H7 (cell line): ENCODE measurements at places on chromosomes 6 and 20.

DNA sequence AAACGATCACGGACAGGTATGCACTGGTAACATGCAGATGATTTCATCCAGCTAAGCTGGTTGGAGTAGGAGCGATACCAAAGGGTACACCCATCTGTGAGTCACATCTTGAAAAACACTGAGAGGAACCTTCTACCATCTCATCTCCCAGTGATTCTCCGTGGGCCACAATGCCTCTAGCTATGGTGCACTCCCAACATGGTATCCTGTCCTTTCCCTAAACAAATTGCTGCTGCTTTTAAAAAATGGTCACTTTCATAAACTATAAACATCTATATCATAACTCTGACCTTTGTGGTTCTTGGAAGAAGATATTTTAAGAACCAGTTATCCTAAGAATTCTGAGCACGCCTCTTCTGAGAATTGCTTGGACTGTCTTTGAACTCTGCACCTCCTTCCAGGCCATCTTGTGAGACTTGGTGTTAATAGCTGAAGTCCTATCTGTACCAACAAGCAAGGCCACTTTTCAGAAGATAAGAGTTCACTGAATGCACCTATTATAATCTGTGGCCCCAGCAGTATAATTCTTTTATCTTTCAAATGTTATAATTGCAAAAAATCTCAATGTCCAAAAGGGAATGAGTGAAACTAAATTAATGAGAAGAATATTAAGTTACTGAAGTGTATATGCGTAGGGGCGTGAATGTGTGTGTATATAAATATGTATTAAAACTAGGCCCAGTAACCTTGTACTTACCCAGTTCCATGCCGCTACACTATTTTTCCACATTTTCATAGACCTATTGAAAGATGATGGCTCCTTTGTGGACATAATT is 70.5 kb upstream of the TPD52L1 start:
- DNase-seq, result no peak

DNA sequence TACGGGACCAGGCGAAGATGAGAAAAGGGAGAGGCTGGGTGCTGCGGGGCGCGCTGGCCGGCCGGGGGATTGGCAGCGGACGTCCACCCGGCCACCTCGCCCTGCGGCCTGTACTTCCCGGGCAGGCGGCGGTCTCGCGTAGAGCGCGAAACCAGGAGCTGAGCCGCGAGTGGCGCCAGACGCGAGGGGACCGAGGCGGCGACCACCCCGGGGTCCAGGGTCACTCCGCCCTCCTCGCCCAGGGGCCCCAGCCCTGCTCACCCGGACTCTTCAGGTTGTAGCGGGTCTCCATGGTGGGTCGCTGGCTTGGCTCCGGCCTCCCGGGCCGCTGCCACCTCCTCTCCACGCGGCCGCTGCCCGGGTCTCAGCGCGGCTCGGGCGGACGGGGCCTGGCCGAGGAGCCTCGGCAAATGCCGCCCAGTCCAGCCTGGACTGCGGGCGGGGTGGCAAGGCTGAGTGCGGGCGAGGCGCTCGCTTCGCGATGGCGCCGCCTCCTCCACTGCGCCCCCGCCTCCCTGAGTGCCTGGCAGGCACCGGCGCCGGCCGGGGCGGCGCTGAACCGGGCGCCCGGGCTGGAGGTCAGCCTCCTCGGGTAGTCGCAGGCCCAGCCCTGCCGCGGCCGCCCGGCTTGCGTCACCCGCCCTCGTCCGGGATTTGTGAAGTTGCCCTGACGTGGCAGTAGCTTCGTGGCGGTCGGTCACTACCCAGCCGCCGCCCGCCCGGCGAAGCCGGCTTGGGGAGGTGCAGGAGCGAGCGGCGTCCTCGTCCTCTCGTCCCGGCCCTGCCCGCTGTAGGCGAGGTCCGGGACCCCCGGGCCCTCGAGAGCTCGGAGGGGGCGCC is at the start of gene UBE2J1:
TSS of gene UBE2J1 (minus strand) at position 445 of the 840 bp plus-strand sequence. CDS start at position 292, 153 bp downstream.
- DNase-seq, result peak; percentile 90

DNA sequence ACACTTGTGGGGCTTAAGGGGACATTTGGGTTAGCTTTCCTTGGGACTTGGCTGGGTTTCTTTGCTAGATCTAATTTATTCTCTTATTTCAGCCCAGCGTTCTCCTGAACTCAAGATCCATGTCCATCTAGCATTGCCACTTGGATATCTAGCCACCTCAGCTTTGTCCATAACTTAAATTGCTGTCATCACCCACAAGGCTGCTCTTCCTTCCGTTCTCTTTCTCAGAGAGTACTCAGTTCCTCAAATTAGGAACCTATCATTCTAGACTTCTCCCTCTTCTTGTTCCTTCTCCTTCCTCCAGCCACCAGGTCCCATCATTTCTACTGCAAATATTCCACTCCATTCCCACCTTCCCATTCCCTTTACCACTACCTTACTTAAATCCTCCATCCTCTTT is 4.3 kb downstream of the SMIM26 start:
- DNase-seq, result no peak

DNA sequence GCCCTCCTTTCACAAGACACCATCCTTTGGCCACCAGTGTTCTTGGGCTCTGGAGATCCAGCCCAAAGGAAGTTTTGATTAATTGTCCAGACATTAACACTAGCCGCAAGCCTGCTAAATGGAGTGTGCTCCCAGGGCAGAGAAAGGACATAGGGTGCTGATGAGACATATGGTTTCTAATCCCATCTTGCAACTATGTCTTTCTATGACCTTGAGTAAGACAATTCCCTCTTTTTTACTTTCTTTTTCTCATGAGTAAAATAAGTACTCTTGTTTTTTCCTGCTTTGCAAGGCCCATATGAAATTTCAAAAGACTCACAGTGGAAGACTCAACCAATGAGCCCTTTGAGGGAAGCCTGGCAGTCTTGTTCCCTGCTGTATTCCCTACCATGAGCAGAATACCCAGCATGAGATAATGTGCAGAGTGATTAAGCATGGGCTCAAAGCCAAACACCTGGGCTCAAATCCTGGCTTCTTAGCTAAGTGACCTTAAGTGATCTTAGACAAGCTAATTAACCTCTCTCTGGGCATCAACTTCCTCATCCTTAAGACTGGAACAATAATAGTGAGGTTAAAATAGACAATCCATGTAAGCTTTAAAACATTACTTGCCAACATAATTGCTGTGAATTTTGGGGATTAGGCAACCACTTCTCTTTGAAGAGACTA is at the start of gene WFDC10B:
TSS of gene WFDC10B (minus strand) at position 51 of the 669 bp plus-strand sequence. CDS start 19,027 bp downstream, outside the sequence.
- DNase-seq, result no peak

- DNase-seq, result no peak
These were observed 60.5 kb upstream of the SALL4 start for GRCh38 chr20:51862796-51863195.

DNA sequence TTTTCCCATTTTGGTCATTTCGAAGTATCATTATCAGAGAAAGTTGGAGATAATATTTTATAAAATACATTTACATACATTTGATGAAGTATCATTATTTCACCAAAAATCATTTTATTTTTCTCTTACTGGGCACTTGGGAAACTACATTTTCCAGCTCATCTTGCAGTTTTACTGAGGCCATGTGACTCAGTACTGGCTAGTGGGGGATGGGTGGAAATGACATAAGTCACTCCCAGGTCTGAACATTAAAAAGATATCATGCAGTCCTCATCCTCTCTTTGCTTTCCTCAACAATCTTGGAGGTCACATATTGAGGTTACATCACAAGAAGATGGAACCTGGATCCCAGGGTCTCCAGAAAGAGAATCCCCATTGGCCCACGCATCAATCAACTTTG is 84.1 kb downstream of the CD24 start:
- no peak for DNase-seq

GRCh38 chr6:45045253-45045601 is 282.9 kb upstream of the RUNX2 start:
- DNase-seq, result no peak

DNA sequence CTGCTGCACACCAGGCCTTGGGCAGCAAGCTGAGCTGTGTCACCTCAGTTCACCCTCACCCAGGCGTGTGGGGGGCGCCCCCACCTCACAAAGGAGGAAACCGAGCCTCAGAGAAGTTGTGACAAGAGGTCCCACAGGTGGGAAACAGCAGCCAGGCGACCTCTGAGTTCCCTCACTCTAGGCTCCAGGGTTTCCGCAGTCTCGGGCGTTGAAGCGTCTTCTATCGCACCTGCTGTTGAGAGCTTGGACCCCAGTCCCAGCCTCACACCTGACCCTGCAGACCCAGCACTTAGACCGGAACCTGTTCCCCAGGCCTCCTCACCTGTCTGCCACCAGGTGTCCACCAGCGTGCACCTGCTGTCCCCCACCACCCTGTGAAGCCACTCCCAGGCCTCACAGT is 22.3 kb upstream of the APMAP start:
- DNase-seq, result no peak

- peak; percentile 60 for DNase-seq
These were observed 56.4 kb downstream of the TTI1 start for GRCh38 chr20:37976887-37977286.

GRCh38 chr6:115972679-115973078 is 88.0 kb downstream of the FRK start:
- DNase-seq, result no peak

DNA sequence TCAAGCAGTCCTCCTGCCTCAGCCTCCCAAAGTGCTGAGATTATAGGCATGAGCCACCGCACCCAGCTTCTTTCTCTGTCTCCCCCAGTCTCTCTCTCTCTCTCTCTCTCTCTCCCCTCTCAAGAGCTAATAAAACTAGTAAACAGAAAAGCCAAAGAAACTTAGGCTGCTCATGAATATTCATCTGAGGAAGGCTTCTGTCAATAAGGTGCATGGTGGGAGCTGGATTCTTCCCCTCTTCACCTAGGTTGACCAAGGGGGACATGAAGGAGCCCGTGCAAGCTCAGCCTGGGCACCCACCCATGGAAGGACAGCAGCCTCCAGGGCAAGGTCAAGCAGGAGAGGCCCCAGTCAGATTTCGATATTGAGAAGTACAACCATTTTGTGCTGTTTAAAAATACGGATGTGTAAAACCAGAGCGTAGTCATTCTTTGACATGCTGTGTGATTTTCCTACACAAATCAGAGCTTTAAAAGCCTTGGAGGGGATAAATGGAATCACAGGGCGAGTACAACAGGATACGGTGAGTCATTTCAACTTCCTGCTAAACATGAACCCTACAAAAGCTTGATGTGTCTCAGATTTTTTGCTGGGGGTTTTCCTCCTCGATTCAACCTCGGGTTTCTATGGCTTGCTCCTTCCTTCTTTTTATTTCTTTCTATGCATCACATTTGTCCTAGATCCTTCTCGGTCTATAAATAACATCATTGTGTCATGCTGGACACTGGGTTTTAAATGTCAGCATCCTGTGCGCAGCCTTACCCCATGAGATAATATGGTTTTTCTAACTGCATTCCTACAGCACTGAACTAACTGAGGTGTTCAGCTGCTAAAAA is 368.9 kb upstream of the JARID2 start:
- DNase-seq, result no peak

DNA sequence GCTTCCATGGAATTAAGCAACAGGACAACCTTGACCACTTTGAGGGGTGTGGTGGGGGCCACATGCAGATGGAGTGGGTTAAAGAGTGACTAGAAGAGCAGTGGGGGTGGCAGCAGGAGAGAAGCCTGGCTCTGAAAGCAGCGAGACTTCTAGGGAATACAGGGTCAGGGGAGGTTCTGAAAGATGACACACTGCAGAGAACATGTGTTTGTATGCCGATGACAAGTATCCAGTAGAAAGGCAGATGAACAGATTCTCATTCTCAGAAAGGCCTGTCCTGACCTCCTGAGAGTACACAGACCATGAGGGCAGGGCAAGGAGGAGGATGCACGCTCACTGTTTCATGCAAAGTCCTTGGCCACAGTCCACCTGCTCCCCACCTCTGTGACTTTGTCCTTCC is 2.9 kb downstream of the LPA start:
- no peak for DNase-seq

GRCh38 chr6:130968476-130968875 is 94.6 kb downstream of the EPB41L2 start:
- no peak for DNase-seq

DNA sequence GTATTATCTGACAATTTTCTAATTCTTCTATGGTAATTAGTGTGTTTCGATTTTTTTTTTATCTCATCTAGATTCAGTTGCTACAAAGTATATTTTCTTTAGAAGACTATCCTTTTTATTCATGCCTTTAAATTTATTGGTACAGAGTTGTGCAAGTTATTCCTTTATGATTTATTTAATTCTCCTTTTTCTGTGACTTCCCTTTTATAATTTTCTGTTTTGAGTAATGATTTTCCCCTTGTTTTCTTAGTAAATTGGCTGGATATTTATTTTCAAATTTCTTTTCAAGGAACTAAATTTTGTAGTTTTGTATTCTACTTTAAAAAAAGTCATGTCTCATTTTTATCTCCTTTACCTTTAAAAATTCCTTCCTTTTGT is 2.4 kb upstream of the IL22RA2 start:
- DNase-seq, result no peak

GRCh38 chr6:118843685-118844390 is 50.1 kb upstream of the ASF1A start:
- no peak for DNase-seq

DNA sequence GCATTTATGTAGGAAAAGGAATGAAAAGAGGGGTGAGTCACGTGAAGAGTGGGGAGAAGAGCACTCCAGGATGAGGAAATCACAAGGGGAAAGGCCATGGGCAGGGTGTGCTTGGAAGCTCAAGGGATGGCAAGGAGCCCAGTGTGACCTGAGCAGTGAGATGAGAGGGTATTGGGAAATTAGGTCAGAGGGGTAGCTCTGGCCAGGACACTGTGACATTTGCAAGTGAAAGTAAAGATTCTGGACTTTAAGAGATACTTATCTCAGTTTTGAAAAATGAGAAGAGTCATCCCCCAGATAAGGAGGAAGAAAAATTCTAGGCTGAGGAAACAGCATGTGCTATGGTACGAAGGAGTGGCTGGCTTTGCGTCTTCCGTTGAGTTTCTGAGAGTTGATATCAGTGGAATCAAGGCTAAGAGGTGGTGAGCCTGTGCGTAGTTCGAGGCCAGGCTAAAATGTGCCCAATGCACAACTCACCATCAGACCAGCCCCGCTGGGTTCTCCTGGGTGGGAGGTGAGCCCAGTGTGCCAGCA is 79.9 kb downstream of the GCLC start:
- DNase-seq, result no peak

GRCh38 chr6:11613336-11613735 is 75.8 kb downstream of the TMEM170B start:
- DNase-seq, result no peak

- no peak for DNase-seq
These were observed 188.4 kb downstream of the JARID2 start for GRCh38 chr6:15434263-15434662.

DNA sequence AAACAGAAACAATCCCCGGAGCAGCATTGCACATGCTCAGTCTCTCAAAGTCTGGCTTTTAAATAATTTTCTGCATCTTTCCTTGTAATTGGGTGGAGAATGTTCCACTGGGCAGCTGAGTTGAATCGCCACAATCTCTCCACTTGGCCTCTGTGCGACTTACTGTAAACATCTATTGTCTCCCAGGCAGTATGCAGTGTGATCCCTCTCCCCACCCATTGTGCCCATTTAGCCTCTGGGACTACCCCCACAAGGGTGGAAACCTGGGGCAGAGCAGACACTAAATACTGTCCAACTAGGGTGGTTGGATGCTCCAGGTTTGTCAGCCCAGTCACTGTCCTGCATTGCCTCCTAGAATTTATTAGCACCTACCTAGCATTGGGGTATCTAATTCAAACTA is 96.2 kb downstream of the JARID2 start:
- no peak for DNase-seq

GRCh38 chr20:385448-385847 is 4.9 kb downstream of the TRIB3 start:
- DNase-seq, result no peak
